Vagina (tissue), 2 donors: ENCODE measurements at places on chromosomes 13 and 19.

- no peak for DNase-seq
Observed at GRCh38 chr13:49240017-49240416, 7.7 kb upstream of the CDADC1 start.

DNA sequence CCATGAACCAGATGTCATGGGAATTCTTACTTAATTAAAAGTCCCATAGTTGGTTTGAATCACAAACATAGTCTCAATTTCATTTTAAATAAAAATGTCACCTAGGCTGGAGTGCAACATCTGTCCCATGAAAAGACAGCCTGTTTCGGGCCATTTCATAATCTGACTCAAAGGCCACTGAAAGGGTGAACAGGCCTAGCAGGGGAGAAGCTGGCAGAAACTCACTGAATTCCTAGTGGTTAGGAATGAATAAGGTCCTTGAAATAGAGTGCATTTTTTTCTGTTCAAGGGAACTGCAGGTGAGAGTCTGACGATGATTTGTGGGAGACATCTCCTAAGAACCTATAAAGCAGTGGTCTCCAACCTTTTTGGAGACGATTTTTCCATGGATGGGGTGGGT is 44.0 kb upstream of the PCCA start:
- DNase-seq = no peak

DNA sequence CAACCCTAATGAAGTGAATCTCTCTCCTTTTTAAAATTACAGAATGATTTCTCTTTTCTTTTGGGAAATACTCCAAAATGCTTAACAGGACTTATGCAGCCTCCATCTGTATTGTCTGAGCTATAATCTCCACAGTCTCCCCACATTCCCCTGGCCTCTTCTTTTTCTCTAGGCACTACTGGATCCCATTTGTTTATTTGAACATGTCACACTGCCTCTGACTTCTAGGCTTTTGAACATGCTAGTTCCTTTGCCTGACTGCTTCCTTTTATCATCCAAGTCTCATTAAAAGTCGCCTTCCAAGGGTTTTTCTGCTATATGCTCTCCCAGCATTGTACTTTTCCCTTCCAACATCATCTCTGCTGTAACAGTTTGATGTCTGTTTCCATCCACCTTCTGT is 548.7 kb downstream of the PCDH9 start:
- DNase-seq = no peak

DNA sequence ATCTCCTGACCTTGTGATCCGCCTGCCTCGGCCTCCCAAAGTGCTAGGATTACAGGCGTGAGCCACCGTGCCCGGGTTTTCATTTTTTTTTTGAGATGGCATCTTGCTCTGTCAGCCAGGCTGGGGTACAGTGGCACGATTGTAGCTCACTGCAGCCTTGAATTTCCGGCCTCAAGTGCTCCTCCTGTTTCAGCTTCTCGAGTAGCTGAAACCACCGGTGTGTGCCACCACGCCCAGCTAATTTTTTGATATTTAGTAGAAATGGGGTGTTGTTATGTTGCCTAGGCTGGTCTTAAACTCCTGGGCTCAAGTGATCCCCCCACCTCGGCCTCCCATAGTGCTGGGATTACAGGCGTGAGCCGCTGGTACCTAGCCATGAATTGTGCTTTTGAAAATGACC is 5.9 kb downstream of the ADAT3 start:
- DNase-seq = no peak

GRCh38 chr13:35475960-35476943 is at the start of gene MAB21L1:
MAB21L1 (minus strand) TSS chr13:35476689; CDS start chr13:35476138, 551 bp downstream.
- no peak for DNase-seq

DNA sequence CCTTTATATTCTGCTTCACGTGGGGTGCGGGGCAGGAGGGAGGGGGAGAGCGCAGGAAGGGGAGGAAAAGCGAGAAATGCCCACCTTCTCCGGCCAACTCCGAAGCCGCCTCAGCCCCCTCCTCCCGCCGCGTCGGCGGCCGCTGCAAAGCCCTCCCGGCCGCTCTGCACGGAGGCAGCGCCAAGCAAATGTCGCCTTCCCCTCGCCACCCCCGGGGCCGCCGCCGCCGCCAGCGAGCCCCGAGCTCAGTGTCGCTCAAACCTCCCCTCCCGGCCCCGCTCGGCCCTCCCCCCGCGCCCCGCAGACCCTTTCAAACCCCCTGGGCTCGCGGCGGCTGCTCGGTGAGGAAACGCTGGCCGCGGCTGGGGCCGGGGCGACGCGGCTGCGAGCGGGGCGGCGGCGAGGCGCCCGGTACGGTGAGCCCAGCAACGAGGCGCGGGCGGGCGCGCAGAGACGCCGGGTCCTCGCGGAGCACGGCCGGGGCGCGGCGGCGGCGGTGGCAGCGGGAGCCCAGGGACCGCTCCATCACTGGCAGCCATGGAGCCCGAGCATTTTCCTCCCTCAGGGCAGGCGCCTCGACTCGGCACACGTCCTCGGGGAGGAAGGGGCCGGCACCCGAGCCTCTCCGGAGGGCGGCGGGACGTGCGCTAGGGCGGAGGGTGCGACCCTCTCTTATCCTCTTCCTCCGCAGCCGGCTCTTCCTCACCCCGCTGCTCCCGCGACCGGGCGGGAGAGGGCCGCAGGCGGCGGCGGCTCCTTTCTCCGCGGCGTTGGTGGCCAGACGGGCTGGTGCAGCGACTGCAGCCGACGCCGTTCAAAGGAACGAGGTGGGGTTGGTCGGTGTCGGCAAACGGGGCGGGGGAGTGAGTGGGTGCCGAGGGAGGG is 463 bp upstream of the TSC22D1 start:
- no peak for DNase-seq

GRCh38 chr13:46881621-46882020 is 15.2 kb downstream of the HTR2A start:
- no peak for DNase-seq

DNA sequence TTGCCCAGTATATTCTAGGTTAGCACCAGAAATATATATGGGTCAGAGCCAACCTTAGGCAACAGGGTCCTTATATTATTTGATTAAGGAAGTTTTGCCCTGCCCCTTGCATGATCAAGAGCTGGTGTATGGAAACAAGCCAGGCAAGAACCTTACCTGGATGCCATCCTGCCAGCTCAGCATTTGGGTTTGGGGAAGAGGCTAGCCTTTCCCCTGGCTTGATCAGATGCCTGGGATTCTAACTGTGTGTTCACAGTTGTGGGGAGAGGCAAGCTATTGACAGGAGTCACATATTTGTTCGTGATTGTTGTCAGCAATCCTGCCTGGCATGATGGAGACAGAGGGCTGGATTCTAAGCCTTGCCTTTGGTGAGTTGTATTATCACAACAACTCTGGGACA is 260.0 kb upstream of the DACH1 start:
- DNase-seq = no peak

GRCh38 chr13:19181621-19182485 is at the start of gene TUBA3C:
TUBA3C (minus strand) TSS chr13:19181824; CDS start chr13:19181747, 77 bp downstream.
- DNase-seq = peak; percentile 47

DNA sequence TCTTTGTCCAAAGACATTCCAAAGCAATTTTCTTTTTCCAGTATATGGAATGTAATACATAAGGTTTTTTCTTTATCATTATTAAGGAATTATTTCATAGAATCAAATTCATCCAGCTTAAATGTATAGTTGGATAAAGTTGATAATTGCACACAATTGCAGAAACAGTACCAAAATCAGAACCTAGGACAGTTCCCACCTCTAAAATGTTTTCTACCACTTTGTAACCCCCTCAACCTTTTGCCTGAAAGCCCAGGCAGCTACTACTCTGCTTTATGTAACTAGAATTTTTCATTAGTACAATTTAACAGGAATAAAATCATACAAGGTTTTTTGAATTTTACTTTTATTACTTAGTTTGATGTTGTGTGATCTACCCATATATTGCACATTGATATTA is 98.0 kb downstream of the PRR20E start:
- no peak for DNase-seq

GRCh38 chr19:45323671-45324081 is 1.0 kb upstream of the CKM start:
- no peak for DNase-seq

- DNase-seq = no peak
Observed at GRCh38 chr13:26446751-26447150, 110.7 kb upstream of the WASF3 start.
